ENCODE measurements at places on chromosomes 16 and 17.

- no peak for DNase-seq
Observed at GRCh38 chr17:81354252-81354953, 40.9 kb upstream of the BAHCC1 start.

DNA sequence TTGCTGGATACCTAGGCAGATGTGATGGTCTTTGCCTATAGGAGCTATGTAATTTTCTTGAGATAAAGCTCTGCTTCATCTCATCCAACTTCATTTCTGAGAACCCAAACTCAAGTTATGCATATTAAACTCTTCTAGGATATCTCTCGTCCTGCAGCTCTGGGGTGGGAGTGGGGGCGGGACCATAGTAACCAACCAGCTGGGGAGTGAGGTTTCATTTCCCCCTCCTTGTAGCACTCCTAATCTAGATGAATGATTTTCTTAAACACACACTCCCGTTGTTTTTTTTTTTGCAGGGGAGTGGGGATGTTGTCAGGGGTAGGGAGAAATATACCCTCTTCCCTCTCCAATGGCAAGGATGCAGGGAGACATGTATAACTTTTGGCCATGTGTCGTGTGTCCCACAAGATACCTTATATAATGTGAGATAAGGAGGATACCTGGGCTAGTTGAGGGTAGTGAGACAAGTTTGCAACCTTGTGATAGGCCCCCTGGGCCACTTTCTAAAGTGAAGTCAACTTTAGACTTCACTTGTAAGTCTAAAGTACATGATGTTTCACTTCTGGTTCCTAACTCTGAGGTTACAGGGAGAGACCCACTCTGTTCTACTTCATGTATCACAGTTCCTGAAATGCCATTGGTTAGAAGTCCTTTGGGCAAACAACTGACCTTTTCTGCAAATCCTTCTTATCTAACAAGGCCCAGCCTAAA is 10.5 kb upstream of the HEATR6 start:
- DNase-seq, result no peak

- DNase-seq, result no peak
Observed at GRCh38 chr16:73549984-73550631, 502.2 kb upstream of the ZFHX3 start.

- no peak for DNase-seq
Observed at GRCh38 chr17:40309949-40310510, 1.1 kb downstream of the RARA start.

- DNase-seq, result no peak
Observed at GRCh38 chr16:24771132-24771778, 41.8 kb downstream of the TNRC6A start.

GRCh38 chr16:67016681-67017420 is 12.1 kb upstream of the CBFB start:
- DNase-seq, result no peak

GRCh38 chr17:2649191-2649590 is 55.7 kb downstream of the PAFAH1B1 start:
- DNase-seq, result no peak

DNA sequence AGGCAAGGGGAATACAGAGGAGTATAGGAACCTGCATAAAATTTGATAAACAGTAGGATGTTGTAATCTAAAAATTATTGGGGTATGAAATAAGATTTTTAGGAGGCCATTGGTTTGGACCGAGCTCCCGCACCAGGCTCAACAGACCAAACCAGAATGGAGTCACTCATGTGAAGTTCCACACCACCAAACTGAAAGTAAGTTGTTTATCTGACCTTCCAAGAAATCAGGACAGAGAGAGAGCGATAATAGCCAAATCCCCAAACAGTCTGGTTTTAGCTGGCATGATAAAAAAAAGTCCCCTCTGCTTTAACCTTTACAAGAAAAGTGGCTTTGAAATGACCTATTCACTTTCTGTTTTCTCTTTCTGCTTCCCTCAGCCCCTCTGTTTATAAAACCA is 45.7 kb upstream of the SIAH1 start:
- DNase-seq, result no peak

GRCh38 chr17:1091190-1091534 is 88.6 kb downstream of the ABR start:
- no peak for DNase-seq
